LHCN-M2 (cell line): ENCODE measurements at places on chromosomes 5 and 9. TPM values are rescaled to one million over a fixed set of nuclear protein-coding genes. Genes with fewer than 3 reads are reported as not detected.

DNA sequence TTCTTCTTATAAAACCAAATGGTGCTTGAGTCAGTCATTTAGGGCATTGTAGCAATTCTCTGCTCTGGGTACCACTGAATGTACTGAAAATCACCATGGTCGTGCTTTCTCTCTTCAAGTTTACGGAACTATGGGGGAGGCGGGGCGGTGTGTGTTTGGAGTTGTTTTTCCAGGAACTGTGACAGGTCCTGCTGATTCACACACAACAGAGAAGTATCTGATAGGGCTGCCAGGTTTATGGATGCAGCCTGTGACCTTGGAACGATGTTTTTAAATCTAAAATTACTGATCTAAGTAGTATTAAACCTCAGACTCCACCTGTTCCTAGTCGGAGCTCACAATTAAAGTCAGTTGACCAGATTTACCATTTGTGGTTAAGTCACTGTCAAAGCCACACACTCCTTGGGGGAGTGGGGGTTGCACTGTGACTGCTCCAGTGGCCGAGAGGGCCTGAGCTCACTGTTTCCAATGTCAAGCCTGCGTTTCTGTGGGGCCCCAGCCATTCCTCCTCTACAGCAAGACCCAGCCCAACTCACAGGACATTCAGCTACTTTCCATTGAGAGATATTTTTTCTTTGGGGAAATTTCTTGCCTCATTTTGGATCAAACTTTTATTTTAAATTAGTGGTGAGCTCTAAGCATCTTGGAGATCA, 44.4 kb downstream of the GADD45G start:
- no peak for DNase-seq

DNA sequence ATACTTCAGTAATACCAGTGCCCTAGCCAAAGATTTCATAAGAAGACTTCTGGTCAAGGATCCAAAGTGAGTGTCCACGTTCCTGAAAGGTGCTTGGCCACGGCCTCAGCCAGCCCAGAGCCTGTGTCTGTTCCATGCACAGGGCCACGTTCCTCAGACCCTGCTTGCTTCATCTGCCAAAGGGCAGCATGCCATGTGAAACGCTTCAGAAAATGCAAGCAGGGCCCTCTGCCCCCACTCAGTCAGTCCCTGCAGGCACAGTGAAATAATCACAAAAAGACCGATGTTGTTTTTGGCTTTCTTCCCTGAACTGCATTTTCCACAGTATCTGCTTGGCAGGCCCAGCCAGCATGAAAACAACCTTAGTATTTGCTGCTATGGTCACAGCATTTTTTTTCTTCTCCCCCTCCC, 85.5 kb upstream of the CTSL start:
- DNase-seq = peak; percentile 42

DNA sequence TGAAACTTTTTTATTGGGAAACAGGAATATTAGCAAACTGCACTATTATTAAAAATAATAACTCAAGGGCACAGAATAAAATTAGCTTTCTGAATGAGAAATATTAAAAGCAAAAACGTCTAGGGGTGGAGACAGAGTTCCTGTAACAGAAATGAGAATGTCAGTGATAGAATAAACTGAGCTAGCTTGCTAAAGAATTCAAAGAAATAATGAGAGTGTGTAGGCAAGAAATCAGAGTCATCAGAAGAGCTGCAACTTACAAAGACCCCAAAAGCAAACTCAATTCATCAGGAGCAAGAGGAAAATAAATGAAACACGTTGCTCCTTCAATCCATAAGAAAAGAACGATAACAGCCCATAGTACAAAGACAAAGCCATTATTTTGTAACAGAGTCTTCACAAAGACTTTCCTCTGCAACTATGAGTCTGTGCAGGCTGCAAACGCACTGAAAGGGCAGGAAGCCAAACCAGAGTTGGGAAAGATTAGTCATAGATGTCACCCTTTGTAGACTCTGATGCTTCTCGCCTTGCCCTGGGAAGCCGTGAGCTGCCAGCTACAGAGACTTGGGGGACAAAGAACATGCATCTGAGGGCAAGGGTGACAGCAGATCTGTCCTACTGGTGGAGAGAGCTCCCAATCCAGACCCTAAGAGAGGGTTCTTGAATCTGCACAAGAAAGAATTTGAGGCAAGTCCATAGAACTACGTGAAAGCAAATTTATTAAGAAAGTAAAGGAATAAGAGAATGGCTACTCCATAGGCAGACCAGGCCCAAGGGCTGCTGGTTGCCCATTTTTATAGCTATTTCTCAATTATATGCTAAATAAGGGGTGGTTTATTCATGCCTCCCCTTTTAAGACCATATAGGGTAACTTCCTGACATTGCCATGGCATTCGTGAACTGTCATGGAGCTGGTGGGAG, 40.8 kb downstream of the SHC3 start:
- peak; percentile 80 for DNase-seq

DNA sequence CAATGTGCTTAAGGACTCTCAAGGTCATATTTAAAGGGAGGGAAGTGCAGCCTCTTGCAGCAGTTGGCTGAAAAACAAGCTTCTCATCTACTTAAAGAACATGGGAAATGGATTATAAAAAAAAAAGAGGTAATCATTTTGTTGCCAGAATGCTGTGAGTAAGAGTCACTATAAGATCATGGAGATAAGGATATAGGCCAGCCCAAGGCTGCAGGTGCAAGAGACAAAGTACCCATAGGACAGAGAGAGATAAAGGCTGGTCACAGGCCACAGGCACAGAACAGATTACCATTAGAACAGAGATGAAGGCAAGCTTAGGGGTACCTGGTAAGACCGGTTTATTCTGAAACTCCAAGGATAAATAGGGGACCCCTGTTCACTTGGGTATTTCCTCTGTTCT, 70.5 kb downstream of the CDKN2A start:
- no peak for DNase-seq

DNA sequence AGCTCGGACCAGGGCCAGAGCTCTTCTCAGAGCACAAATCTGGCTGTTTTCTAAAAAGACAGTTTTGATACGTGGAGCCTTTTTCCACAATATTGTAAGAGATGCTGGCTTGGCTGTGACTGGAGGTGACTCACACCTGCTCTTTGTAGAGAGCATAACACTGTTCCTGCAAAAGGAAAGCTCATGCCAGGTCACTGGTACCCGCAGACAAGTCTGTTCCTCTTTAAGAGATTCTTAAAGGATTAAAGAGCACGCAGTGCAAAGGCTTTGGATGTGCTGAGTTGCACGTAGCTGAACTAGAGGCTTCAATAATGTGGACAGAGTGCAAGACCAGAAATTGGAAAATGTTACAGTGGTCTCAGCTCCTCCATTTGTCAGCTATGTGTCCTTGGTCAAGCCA, 19.0 kb downstream of the ACTL7B start:
- DNase-seq = no peak

- no peak for DNase-seq
Observed at GRCh38 chr9:91658513-91659105, 235.0 kb upstream of the NFIL3 start.

DNA sequence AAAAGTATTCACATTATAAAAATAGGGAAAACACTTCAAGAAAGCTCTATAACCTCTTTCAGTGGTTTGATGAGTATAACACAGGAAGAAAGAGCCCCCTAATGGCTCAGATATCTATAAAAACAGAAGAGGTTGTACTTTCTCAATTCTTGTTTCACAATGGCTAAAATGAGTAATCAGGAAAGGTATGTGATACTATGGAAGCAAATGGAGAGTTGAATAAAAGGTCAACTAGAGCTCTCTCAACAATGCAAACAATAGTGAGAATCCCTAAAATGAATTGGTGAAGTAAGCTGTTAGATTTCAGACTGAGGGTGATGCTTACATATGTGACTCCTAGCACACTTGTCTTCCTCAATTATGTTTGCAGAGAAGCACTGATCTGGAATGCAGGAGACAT, 584.6 kb upstream of the CDH18 start:
- DNase-seq = peak; percentile 2

DNA sequence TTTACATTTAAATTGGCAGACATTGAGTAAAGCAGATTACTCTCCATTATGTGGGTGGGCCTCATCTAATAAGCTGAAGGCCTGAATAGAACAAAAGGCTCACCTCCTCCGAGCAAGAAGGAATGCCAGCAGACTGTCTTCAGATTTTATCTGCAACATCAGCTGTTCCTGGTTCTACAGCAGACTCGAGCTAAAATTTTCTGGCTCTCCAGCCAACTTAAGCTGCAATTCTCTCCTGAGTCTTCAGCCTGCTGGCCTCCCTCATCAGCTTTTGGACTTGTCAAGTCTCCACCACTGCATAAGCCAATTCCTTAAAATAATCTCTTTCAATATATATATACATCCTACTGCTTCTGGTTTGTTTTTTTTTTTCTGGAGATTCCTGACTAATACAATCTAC, 12.5 kb downstream of the TRPM3 start:
- no peak for DNase-seq

Gene CDKN2B
- total RNA-seq = 8.8 and 14.2 TPM in 2 replicates

Gene ZBTB26
- 2.1 and 4.2 TPM in 2 replicates for total RNA-seq

Gene ZNF658
- total RNA-seq = 3.6 TPM in 2 replicates
